Stimulated activated CD8-positive, alpha-beta memory T cell treated with anti-CD3 and anti-CD28 coated beads, Interleukin-7, amount 100 ng/mL, for 1 hour (primary cell): ENCODE measurements at places on chromosomes 3 and 15.

DNA sequence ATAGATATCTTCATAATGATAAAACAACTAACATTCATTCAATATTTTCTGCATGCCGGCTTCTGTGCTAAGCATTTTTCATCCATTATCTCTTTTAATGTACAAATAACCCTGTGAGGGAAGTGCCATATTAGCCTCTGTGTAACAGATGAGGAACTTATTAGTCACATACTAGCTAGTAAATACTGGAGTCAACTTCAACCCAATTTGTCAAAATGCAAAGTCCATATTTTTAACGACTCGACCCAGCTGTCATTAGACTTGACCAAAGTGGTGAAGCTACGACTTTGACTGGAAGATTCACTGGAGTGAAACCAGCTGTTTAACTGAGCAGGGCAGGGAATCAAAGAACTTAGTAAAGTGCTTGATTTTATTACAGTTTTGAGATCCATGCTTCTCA, 41.6 kb downstream of the PARP15 start:
- no peak for DNase-seq

- no peak for DNase-seq
Observed at GRCh38 chr3:70516076-70516475, 203.6 kb upstream of the MDFIC2 start.

DNA sequence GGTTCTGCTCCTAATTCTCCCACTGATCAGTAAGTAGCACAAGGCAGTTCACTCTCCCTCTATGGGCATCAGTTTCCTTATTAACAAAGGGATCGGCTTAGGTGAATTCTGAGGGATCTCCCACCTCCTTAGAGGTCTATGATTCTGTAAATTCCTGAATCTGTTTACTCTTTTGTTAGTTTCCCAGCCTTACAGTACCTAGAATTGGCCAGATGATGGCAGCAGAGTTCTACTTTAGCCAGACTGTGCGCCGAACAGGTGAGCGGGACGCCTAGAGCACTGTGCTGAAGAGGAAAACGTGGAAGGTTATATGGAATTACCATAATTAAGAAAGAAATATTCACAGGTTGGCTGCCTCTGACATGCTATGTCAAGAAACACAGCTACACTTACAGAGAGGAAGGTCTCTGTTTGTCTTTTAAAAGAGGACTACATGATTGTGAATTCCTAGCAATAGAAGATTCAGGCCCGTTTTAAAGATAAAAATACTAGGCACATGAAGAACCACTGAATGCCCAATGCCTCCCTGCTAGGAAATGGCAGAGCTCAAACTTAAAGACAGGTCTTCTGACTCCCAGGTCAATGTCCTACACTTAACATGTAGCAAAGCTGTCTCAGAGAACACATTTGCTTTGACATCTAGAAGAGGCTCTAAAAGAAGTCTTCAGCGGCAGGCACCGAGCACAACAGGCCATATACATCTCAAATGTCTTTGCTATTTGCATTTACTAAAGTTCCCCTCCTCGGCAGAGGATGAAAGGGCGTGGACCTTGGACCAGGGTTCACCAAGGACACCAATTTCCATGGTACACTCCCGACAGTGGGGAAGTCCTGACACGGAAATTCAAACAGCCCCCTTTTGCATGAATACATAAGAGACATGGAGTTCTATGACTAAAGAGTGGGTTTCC, 259.9 kb downstream of the FGF12 start:
- DNase-seq = no peak

GRCh38 chr3:167520266-167521005, 46.6 kb upstream of the SERPINI2 start:
- no peak for DNase-seq

GRCh38 chr3:49916686-49917085, 12.9 kb downstream of the MON1A start:
- DNase-seq = no peak

GRCh38 chr3:109480014-109480413, 142.7 kb upstream of the DPPA4 start:
- no peak for DNase-seq

- no peak for DNase-seq
Observed at GRCh38 chr15:96019114-96019513, 311.4 kb upstream of the NR2F2 start.

GRCh38 chr3:55601366-55602080, 114.4 kb upstream of the WNT5A start:
- no peak for DNase-seq

DNA sequence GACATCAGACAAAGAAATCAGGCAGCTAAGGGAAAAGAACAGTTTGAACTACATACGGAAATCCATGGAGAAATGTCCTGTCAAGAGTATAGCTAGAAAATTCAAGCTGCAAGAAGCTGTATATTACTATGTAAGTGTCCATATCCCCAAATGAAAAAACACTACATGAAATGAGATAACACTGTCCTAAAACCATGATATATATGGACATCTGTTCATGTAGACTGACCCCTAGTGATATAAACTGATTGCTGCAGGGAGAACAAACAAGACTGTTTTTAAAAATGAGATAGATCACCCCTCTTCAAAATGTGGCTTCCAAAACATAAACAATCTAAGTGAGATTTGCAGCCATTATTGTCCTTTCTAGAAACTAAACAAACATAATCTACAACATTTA, 985.6 kb downstream of the EPHA3 start:
- DNase-seq = no peak

DNA sequence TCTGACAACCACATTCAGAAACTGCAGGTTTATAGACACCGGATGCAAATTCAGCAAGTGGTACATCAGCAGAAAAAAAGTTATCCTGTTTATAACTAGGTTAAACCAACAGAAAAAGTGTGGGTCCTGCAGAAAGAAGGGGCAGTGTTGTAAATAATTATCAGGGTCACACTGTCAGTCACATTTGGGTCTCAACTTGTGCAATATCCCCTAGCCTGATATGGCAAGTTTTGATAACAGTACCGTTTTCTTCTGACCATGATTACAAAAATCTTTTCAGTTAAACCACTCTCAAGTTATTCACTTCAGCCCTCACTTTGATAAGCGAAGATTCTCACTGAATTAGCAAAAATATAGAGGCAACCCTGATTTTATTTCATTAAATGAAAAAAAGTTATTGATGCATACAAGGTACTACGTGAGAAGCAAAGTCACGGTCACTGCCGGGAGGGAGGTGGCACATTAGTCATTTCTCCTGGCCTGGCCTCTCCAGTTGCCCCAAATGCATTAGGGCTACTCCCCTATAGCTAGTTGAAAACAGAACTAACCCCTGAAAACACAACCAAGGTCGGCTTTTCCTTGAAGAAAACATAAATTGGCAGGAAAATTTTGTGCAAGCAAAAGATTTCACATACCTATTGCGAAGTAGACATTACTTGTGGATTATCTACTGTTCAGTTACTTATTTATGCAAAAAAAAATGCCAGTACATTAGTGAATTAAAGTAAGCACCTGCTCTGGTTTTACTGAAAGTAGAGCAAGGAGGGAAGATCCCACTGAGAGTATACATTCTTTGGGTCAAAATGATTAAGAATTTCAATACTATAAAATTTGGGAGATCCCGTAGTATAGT, 28.6 kb downstream of the IL5RA start:
- DNase-seq = no peak

DNA sequence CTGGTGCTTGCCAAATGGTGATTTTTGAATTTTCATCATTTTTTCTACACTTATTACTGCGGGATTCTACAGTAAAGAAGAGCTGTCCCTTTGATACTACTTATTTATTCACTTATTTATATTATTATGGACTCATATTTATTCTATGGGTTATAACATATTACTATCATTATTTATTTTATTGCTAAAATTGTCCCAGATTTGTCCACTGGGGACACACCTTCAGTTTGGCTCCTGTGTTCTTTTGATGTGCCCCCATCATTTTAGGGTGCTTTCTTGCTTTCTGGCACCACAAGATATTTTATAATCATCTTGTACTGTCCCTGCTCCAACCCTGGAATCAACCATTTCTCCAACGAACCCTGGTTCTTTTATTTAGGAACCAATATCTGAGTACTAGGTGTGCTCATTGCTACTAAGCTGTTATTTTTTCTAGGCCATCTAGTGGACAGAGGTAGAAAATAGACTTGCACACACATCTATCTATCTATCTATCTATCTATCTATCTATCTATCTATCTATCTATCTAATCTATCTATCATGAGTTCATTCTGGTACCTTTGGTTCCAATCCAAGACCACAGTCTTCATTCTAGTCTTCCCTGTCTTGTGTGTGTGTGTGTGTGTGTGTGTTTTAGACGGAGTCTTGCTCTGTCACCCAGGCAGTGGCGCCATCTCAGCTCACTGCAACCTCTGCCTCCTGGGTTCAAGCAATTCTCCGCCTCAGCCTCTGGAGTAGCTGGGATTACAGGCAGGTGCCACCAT, 16.0 kb downstream of the SLC22A14 start:
- DNase-seq = no peak

DNA sequence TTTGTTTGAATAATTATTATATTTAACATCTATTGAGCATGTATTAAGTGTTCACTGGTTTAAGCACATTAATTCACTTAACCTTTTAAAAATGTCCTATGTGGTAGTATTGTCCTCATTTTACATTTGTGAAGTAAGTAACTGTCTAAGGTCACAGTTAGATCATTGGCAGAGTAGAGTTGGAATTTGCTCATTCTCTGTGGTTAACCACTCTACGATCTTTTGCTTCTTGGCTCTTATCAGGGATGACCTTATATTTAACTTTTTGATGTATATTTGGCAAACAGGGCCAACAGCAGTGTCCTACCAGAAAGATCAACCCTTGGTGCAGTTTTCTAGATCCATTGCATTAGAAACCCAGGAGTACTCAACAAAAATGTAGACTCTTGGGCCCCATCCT, 34.0 kb downstream of the PXK start:
- DNase-seq = no peak

GRCh38 chr3:105686278-105686897, 182.4 kb downstream of the CBLB start:
- no peak for DNase-seq

DNA sequence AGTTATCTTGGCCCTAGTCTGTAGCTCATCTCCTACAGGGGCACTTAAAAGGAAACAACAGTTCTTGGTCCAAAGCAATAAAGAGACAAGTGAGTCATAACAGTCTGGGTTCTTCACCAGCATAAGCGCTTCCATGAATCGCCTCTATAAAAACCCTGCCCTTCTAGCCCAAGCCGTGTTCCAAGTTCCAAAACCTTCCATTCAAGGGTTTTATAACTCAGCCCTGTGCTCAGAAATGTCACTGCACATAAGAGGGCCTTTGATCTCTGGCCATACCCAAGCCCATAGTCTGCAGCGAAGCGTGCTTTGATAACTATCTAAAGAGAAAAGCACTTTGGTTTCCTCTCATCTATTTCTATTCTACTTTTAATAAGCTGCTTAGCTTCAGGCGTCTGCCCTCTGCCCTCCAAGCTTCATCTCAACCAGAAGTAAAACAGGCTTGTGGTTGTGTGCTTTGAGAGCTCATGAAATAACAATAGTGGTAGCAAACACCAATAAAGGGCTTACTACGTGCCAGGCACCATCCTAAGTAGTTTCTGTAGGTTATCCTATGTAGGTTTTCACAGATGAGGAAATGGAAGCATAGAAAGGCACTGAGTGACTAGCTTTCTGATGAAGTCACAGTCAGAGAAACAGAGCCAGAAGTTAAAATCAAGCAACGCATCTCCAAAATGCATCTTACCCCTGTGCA, 64.0 kb upstream of the AKAP13 start:
- DNase-seq = no peak
